ENCODE measurements at places on chromosomes 5 and 9.

GRCh38 chr5:178356431-178356872, 123.8 kb upstream of the PHYKPL start:
- H3K4me3 ChIP-seq, result no peak overlapping the region
- DNase-seq, result no peak
- H3K4me1 ChIP-seq, result no peaks in the 10 kb centered on the region

- H3K27me3 ChIP-seq, result no peaks in the 10 kb centered on the region
- no peak overlapping the region for H3K4me3 ChIP-seq
- H3K36me3 ChIP-seq, result no peaks in the 10 kb centered on the region
Observed at GRCh38 chr9:136096505-136097001, 1.5 kb upstream of the NACC2 start.

DNA sequence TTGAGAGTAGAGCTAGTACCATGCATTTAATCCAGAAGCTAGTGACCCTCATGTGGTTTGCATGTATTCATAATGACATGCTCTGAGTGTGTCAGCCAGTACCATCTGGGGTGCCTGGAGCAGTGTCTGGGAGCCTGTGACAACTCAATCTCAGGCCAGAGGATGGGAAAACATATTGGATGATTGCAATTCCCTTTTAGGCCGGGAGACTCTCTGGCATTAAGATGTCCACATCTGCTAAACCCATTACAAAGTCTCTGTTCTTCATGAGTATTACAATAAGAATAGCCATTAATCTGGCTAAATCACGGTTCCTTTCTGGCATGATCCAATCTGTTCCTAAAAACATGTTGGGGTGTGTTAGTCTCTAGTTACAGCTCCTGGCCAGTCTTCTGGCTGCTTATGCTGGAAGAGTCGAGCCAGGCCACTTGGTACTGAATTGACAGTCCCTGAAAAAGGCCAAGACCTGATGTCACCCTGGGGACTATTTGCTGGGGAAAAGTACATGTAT, 475.7 kb downstream of the ENC1 start:
- H3K4me3 ChIP-seq, result no peak overlapping the region
- no peak for DNase-seq
- H3K36me3 ChIP-seq, result no peaks in the 10 kb centered on the region
- H3K27ac ChIP-seq, result no peak overlapping the region
- peaks cover 20% of the 10 kb centered on the region for H3K4me1 ChIP-seq

DNA sequence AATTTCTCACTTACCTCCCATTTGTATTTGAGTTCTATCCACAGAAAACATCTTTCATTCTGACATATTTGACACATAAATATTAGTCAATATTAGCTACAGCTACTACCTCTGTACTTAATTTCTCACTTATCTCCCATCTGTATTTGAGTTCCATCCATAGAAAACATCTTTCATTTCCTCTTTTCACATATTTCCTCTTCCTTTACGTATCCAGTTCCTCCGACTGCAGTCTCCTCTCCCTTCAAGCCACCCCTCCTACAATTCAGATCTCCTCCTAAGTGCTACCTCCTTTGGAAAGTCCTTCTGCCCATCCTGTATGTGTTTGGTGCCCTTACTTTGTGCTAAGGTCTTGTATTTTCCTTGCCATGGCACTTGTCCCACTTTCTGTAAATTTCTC, 1.6 kb downstream of the SREK1IP1 start:
- peaks cover 18% of the 10 kb centered on the region for H3K4me1 ChIP-seq
- no peak for DNase-seq
- H3K27me3 ChIP-seq, result no peaks in the 10 kb centered on the region
- peaks cover 4% of the 10 kb centered on the region for H3K36me3 ChIP-seq

DNA sequence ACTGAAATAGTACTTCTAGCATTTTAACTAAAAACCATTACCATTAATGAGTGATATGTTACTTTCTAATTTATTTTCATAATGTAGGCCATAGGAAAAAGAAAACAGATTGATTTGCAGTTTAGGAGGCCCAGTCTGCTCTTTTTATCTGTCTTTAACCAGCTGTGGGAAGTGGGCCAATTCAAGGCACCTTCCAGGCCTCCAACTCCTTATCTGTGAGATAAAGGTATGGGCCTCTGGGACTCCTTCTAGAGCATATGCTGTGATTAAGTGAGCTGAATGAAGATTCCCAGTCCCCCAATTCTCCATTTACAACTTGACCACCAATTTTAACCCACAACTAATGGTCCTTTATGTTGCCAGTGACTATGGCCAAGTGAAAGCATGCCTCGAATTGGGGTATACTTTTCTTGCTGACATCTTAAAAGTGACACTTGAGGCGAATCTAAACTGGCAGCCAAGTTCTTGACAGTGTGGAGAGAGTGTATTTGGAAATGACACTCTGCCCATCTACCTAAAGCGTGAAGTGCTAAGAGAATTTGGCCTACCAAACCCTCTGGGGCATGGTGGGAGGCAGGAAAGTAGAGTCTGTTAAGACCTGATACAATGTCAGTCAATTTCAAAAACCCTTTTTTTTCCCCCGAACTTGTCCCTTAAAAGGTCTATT, 88.3 kb downstream of the PIK3R1 start:
- no peak overlapping the region for H3K4me3 ChIP-seq
- H3K27ac ChIP-seq, result no peak overlapping the region
- H3K36me3 ChIP-seq, result no peaks in the 10 kb centered on the region
- H3K27me3 ChIP-seq, result no peaks in the 10 kb centered on the region

DNA sequence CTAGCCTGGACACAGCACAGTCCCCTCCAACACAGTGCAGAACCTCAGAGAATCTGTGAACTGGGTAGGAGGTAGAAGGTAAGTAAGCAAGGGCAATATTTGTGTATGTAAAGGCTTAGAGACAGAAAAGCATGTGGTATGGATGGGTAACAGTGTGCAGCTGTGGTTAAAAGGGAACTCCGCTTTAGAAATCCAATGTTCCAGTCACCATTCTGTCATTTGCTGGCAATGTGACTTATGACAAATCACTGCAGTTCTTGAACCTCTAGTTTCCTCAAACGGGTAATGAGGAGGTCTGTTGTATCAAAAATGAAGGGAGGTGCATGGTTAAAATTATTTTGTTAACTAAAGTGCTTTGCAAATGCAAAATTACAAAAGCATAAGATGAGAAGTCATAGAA, 125.5 kb upstream of the IFNE start:
- H3K4me1 ChIP-seq, result peaks cover 10% of the 10 kb centered on the region
- H3K4me3 ChIP-seq, result no peak overlapping the region
- DNase-seq, result no peak
- no peaks in the 10 kb centered on the region for H3K27me3 ChIP-seq

DNA sequence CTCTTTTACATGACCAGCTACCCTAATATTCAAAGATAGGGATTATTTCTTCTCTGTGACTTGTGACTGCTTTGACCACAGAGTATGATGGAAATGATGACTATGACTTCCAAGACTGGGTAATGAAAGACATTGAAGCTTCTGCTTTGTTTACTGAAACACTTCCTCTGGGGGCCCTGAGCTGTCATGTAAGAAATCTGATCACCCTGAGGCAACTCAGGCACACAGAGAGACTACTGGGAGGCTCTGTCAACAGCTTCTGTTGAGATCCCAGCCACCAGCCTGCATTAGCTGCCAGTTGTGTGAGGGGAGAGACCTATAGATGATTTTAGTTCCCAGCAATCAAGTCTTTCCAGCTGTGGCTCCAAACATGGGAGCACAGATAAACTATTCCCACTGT, 76.5 kb downstream of the KCTD16 start:
- H3K4me3 ChIP-seq, result no peak overlapping the region
- no peak for DNase-seq
- H3K27ac ChIP-seq, result no peak overlapping the region
- H3K4me1 ChIP-seq, result no peaks in the 10 kb centered on the region
- no peaks in the 10 kb centered on the region for H3K27me3 ChIP-seq
- no peaks in the 10 kb centered on the region for H3K36me3 ChIP-seq

GRCh38 chr5:156385416-156385815, 58.5 kb downstream of the SGCD start:
- H3K4me1 ChIP-seq, result no peaks in the 10 kb centered on the region
- no peak overlapping the region for H3K27ac ChIP-seq
- H3K4me3 ChIP-seq, result no peak overlapping the region
- no peaks in the 10 kb centered on the region for H3K27me3 ChIP-seq

DNA sequence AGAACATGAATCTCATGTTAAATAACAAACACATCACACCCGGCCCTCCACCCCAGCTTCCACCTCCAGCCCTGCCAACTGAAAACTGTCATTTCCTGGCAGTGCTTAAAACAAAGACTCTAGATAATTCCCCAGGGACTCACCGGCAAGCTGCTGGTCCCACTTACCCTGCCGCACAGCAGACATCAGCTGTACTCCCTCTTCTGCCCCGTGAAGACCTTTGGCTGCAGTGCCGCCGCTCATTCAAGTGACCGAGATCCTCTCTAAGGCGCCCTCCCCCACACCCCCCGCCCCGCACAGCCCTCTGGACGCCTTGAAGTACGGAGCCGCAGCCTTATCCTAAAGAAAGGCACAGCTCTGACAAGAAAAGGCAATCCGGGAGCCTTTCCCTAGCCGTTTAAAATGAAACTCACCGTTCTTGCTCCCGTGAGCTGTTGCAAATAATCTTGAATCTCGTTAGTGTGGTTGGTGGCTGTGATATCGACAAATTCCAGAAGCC, 434 bp downstream of the GLRX start:
- H3K4me1 ChIP-seq, result peaks cover 26% of the 10 kb centered on the region
- no peaks in the 10 kb centered on the region for H3K36me3 ChIP-seq
- H3K4me3 ChIP-seq, result peak overlapping the region; percentile 69
- H3K27ac ChIP-seq, result peak overlapping the region; percentile 54
- H3K27me3 ChIP-seq, result no peaks in the 10 kb centered on the region

DNA sequence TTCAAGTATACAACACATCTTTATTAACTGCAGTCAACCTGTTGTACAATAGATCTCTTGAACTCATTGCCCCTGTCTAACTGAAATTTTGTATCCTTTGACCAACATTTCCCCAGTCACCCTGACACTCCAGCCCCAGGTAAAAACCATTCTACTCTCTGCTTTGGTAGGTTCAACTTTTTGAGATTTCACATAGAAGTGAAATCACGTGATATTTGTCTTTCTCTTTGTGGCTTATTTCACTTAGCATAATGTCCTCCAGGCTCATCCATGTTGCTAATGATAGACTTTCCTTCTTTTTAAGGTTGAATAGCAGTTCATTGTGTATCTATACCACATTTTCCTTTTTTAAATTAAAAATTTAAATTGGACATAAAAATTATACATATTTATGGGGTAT, 126.5 kb upstream of the MAN2A1 start:
- DNase-seq, result no peak
- H3K27ac ChIP-seq, result no peak overlapping the region
- H3K4me3 ChIP-seq, result no peak overlapping the region
- peaks cover 3% of the 10 kb centered on the region for H3K27me3 ChIP-seq
- H3K4me1 ChIP-seq, result no peaks in the 10 kb centered on the region

- peaks cover 55% of the 10 kb centered on the region for H3K4me1 ChIP-seq
- no peaks in the 10 kb centered on the region for H3K27me3 ChIP-seq
- no peaks in the 10 kb centered on the region for H3K36me3 ChIP-seq
- H3K27ac ChIP-seq, result peak overlapping the region; percentile 96
- no peak overlapping the region for H3K4me3 ChIP-seq
Observed at GRCh38 chr5:148912714-148913398, 86.4 kb downstream of the ADRB2 start.

Measured in endothelial cell of umbilical vein (primary cell).